ENCODE measurements at places on chromosomes 16 and 17.

DNA sequence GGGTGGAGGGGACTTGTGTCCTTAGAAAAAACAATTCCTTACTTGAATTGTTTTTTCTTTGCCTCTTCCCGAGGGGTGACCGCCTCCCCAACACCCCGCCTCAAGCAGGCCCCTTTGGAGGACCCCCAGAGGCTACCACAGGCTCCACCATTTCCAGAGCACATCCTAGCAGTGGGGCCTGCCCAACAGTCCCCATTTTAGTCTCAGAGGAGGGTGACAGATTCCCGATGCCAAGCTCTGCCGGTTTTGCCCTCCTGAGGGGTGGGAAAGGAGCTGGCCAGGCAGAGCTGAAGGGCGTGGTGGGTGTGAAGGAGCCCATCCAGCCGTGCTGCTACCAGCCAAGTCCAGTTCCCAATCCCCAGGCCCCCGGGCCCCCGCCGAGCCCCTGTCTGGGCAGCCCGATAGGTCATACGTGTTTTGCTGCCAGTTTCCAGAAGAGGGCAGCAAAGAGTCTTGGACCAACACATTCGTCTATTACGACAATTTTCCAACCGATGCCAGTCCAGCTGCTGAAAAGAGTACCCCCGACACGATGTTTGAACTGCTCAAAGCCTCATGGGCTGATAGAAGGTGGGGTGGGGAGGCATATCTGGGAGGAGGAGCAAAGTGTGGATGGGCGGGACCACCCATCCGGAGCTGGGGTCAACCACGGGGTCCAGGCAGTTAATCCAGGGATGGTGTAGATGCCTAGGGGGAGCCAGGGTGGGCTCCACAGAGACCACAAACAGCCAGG lies 18.8 kb upstream of the GAA start:
- DNase-seq: no peak

DNA sequence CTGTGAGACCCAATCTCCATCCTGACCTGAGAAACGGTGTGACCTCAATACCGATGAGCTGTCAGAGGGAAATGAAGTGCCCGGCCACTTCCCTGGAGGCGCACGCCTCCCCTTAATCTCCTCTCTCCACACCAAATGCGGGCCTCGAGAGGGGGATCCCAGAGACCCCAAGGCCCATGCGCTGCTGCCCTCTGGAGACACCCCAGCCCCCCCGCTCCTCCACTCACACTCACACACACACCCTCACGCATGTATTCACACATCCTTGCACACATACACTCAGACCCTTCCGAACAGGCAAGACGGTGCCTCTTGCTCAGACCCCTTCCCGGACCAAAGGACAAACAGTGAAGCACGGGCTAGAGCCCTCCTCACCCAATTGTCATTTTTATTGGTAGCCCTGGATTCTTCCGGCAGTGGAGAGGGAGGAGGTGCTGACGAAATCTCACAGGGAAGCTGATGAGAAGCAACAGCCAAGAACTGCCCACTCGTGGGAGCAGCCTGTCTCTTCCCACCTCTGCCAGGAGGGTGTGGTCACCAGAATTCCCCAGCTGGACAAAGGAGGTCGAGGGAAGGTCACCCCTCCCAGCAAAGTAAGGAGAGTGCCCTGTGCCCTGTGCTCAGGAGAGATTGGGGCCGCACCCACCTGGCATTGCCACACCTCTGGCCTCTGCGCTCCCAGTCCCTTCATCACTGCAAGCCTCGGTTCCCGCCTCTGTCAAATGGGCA lies 136.0 kb upstream of the TNRC6C start:
- no peak for DNase-seq

DNA sequence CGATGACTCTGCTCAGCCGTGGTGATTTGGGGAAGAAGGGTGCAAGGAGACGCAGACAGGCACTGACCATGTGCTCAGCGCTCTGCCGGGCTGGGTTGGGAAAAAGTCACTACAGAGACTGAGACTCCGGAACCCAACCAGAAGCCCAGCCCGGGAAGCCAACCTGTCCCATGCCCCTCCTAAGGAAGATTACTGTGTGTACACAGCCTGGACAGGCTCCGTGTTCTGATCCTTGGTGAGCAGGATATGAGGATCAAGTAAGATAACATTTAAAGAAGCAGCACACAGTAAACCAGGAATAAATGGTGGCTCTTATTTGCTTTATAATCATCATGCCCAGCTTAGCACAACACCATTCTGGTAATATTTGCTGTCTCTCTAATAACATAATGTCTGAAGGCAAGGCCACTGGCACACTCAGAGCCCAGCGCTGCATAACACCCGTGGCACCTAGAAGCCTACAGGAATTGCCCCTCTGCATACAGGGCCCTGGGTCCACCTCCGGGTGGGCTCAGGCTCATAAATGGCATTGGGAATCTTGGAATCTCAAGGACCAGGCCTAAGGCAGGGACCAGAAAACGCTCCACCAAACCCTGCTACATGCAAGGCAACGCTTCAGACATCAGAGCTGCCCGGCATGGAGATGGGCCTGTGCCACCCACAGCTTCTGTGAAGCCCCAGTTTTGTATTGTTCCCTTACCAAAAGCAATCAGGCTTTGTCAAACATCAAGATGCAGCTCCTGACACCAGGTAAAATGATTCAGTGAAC lies 113.5 kb downstream of the DYNLRB2 start:
- no peak for DNase-seq

DNA sequence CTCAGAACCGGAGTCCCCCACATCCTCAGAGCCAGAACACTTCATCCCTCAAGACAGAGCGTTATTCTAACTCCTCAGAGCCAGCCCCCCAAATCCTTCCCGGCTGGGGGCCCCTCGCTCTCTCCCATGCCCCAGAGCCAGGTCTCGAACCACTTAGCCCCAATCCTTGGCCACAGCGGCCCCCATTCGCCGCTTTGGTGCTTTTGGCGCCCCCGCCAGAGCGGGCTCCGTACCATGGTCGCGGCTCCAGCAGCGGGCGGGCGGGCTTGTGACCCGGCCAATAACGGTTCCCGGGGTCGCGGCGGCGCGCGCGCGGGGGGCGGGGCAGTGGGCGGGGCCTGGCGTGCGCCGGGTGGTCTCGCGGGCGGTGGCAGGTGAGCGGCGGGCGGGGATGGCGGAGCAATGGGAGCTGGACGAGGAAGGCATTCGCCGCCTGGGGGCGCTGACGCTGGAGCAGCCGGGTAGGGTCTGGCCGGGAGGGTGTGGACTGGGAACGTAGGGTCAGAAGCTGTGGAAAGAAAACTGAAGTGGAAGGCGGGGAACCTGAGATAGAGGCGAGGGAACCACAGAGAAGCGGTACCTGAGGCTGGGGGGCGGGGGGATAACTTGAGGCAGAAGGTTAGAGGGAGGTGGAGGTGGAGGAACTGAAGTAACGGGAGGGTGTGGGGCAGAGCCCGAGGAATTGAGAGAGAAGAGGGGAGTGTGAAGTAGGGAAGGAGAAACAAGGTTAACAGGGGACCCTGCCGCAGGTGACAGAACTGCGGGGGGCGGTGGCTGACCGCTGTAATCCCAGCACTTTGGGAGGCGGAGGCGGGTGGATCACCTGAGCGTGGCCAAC lies at the start of the genes KCTD19 and LRRC36:
Gene KCTD19 (minus strand): TSS at position 270 of the 838 bp plus-strand sequence. CDS start 34 bp downstream, at position 236.
Gene LRRC36 (plus strand): TSS at position 344 of the 838 bp plus-strand sequence. CDS start 48 bp downstream, at position 392.
- no peak for DNase-seq

GRCh38 chr17:12227547-12227946 lies 206.9 kb downstream of the MAP2K4 start:
- no peak for DNase-seq

GRCh38 chr17:79844869-79845600 lies 5.8 kb upstream of the CBX4 start:
- no peak for DNase-seq

DNA sequence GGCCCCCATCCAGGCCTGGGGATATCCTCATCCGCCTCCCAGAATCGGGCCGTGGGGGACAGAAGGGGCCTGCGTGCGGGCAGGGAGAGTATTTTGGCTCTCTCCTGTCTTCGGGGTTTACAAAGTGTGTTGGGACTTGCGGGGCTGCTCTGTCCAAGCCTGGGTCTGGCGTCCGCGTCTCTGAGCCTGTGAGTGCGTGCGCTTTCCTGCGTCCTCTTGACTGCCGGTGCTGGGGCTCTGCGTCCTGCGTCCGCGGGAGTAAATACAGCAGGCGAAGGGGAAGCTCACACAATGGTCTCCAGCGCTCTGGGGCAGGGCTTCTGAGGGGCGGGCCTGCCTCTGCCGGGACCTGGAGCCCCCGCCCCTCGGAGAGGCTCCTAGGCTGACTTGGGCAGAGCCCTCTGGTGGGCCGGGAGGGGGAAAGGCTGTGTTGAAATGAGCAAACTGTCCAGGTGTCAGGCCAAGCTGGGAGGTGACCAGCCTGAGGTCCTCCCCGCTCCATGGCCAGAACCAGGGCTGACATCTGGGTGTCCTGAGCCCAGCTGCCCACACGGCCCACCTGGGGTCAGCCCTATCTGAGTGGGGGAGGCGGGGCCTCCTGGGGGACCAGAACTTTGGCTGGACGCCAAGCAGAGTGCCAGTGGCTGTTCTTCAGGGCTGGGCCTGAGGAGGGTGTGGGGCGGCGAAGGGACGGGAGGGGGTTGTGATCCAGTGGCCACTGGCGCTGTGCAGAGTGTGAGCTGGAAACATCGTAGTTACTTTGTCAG lies 233.6 kb downstream of the SEC14L1 start:
- DNase-seq: peak; percentile 78

DNA sequence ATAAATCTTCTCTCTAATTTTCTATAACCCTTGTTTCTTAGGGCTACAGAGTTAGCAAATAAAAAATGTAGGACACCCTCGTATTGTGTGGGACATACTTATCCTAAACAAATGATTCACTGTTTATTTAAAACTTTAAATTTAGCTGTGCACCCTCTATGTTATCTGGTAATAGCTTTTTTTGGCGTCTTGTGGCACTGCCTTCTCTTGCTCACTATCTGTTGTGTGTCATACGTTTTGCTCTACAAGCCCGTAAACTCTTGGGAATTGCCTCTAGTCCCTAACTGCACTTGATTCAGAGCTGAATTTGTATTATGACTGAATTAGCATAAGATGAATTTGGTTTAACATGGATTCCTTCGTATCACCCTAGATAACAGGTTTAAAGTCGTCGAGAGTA lies 144.3 kb upstream of the MYOCD start:
- no peak for DNase-seq

DNA sequence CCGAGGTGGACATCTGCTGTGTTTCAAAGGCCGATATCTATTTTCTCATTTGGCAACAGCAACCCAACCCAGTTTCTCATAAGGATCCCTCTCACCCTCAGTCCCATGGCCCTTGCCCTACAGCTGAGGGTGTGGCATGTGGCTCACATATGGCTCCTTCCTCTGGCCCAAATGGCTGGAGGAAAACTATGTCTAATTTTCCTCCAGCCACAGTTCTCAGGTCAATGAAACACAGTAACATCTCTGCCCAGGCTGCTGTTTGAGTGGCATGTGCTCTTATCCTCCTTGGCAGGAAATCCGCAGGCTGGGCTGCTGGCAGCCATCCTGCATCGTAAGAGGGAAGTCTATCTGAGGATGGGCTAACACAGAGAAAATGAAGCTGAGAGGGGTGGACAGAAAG lies 24.1 kb downstream of the SERPINF1 start:
- DNase-seq: no peak

DNA sequence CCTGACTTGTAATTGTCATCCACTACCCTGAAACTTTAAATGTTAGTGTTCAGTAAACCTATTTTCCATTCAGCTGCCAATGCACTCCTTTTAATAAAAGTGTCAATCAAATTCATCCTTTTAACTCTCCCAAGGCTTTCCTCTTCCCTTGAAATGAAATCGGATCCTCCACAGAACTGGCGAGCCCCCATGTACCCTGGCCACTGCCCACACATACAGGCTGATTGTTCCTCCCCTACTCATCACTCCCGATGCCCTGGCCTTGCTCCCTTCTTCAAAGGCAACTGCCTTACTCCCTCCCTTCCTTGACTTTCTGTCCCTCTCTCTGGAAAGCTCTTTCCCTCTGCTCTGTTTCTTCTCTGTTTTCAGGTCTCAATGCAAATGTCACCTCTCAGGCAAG lies 7.6 kb downstream of the KRT33A start:
- no peak for DNase-seq

DNA sequence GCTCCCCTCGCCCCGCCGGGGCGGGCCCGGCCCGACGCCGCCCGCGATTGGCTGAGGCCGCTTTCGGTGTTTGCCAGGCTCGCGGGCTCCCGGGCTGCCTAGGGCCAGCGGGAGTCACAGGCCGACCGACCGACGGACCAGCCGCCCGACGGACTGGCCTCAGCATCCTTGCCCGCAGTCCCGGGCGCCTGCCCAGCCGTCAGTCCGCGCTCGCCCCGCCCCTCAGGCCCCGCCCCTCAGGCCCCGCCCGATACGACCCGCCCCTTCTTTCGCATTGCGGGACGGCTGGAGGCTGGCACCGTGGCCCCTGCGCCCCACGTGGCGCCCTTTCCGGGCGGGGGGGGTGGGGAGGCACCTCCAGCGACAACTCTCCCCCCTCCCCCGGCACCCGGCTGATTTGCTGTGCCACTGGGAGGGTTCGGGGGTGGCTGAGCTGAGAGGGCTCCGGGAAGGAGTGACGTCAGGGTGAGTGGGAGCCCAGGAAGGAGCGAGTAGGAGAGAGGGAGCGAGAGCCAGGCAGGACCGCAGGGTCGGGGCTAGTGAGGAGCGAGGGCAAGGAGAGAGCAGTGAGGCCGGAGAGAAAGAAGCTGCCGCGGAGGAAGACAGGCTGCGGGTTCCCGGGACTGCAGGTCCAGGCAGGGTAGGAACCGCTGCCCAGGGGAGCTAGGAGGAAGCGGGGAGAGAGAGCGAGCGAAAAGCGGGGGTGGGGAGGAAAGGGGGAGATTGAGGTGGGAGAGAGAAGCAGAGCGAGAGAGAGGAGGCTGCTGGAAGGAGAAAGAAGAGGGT lies at the start of gene ASPHD1:
Gene ASPHD1 (plus strand): TSS at position 387 of the 786 bp plus-strand sequence. CDS start 484 bp downstream, outside the sequence.
- DNase-seq: peak; percentile 62

DNA sequence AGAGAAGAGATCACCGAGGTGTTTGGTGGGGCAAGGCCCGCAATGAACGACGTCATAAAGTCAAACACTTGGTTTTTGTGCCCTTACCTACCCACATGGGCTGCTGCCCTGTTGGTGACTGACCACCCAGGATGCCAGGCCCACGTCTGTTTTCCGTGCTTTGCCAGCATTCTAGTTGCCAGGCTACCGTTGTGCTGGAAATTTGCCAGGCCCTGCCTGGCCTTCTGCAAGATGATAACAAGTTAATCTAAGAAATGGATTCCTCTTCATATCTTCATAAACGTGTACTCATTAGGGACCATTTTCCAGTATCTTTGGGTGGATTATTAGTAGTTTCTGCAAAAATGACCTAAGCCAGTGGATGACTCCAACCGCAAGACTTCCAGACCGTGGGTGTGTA lies 35.4 kb downstream of the SLC6A4 start:
- no peak for DNase-seq

DNA sequence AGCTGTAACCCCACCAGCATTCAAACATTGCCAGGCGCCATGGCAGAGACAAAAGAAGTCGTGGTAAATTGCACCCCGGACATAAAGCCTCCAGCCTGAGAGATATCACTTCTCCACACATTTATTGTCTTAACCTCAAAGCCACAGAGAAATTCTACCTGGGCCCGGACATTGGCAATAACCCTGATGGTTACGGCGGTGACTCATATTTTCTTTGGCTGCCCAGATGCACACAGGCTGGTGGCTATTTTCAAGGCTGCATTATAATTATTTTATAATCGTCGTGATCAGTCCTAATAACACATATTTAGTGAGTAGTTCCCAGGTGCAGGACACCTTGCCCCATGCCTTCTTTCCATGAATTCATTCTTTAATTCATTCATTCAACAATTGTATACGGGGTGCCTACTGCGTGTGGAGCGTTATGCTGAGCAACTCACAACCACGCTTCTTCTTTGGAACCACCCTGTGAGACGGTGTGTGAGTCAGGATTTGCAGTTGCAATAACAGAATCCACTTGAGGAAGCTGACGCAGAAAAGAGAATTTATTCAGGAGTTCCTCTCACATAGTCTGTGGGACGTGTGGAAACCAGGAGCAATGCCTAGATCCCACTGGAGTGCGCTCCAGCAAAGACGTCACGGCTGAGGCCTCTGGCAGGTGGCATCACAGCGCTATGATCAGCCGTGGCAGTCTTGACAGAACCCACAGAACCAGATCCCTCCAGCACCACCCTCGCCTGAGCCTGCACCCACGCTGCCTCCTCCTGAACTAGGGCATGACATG lies 245.7 kb downstream of the FOXL1 start:
- peak; percentile 87 for DNase-seq

Data from skeletal muscle cell (primary cell).